Esophagus muscularis mucosa (tissue), 4 donors: ENCODE measurements at places on chromosomes 5 and 9. TPM values are rescaled to one million over a fixed set of nuclear protein-coding genes. Genes with fewer than 3 reads are reported as not detected.

DNA sequence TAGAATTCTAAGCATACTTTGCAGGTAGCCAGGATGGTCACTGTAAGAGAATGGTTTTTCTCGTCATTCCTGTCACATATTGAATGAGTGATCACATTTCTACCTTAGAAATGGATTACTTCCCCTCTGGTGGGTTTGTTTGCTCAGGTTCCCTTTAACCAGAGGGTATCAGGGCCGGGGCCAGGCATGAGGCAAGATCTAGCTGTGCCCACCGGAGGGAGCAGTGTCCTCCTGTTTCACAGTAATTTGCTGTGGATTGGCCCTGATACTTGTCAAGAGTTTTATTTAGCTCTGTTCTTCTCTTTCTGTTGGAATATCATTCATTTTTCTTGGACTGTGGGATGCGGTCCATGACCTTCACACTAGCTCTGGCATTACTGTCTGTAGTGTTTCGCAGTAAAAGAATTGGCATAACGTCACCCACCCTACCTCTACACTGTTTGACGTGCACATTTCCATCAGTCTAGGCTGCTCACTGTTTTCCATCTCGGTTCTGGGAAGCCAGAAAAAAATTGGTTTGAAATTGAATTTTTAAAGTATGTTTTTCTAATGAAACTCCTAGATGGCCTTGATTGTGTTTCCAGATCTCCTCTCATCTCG lies 42.4 kb upstream of the ZBED3 start:
- DNase-seq: no peak

Gene PTPA
- total RNA-seq: 91.9 TPM

- DNase-seq: no peak
These were observed 290.1 kb upstream of the TRPC7 start for GRCh38 chr5:136655468-136655867.

DNA sequence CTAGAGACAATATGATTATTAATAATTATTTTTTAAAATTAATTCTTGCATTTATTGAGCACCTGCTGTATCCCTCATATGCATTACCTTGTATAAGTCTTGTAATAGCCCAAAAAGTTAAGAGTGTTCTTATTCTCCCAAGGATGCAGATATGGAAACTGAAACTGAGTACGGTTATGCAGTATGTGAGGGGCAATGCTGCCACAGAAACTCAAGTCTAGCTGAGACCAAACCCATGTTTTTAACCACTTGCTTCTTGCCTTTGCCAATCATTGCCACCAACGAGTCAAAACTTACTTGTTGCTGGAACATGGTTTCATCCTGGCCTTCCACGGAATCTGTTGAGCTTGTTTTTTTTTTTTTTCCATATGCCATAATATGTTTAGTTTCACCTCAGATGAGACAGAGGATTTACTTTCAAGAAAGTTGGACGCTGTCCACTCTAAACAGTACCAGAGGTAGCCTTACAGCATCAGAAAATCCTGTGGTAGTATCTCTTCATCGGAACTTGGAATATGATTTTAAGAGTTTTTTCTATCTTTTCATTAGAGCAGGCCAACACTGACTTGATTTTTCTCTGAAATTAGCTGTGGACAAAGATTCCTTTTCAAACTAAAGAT lies 27.9 kb downstream of the DOCK8 start:
- DNase-seq: no peak

Gene RAD1
- total RNA-seq: 22.5 TPM

DNA sequence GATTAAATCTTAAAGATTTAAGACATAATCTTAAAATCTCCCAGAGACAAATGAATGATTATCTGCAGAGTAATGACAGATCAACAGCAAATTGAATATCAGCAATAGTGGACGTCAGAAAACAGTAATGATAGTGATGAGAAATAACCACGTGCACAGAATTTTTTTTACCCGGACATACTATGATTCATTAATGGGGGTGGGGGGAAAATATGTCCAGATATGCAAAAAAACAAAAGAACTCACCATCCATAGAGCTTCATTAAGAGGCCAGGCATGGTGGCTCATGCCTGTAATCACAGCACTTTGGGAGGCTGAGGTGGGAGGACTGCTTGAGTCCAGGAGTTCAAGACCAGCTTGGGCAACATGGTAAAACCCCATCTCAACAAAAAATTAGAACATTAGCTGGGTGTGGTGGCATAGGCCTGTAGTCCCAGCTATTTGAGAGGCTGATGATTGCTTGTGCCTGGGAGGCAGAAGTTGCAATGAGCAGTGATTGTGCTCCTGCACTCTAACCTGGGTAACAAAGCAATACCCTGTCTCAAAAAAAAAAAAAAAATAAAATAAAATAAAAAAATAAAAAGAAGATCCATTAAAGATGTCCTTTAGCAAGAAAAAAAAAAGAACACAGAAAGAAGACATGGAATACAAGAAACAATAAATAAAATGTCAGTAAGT lies 30.9 kb upstream of the SHOC1 start:
- DNase-seq: no peak
